ENCODE measurements at places on chromosomes 12 and 14.

- DNase-seq = peak; percentile 85
Observed at GRCh38 chr12:120583478-120584030, 2.4 kb upstream of the POP5 start.

DNA sequence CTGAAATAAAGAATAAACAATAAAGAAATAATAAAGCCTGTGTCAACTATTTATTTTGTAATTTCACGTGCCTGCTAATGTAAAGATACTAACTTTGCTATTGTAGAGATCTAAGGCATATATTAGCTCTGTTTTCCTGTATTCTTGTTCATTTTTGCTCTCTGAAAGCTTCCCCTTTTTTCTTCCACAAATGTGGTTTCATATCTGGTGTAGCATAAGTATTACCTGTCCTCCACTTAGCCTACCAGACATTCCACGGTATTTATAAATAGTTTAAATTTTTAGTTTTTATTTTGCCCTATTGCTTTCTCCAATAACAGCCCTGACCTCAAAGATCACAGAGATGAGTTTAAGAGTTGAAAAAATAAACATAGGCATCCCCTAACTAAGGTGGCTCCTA, 92.6 kb upstream of the ATP2B1 start:
- no peak for DNase-seq

- DNase-seq = no peak
Observed at GRCh38 chr12:121300083-121300819, 3.7 kb upstream of the CAMKK2 start.

DNA sequence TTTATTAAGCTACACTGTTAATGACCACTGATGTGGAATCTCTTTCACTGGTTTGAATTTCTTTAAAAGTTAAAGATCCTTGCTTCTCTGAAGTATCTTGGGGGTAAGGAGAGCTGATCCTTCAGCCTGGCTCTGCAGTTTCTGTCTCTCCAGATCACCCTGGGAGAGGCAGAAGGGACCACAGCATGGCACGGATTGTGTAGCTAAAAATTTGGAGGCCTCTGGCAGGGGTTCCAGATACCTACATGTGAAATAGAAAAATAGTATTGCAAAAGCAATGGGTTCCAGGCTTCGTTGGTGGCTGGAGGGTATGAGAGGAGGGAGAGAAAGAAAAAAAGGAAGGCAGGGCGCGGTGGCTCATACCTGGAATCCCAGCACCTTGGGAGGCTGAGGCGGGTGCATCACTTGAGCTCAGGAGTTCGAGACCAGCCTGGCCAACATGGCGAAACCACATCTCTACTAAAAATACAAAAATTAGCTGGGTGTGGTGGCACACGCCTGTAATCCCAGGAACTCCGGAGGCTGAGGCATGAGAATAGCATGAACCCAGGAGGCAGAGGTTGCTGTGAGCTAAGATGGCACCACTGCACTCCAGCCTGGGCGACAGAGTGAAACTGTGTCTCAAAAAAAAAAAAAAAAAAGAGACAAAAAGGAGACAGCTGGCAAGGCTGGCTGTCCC, 3.4 kb downstream of the CHST11 start:
- DNase-seq = peak; percentile 43

- no peak for DNase-seq
Observed at GRCh38 chr12:68602720-68603119, 8.0 kb upstream of the RAP1B start.

DNA sequence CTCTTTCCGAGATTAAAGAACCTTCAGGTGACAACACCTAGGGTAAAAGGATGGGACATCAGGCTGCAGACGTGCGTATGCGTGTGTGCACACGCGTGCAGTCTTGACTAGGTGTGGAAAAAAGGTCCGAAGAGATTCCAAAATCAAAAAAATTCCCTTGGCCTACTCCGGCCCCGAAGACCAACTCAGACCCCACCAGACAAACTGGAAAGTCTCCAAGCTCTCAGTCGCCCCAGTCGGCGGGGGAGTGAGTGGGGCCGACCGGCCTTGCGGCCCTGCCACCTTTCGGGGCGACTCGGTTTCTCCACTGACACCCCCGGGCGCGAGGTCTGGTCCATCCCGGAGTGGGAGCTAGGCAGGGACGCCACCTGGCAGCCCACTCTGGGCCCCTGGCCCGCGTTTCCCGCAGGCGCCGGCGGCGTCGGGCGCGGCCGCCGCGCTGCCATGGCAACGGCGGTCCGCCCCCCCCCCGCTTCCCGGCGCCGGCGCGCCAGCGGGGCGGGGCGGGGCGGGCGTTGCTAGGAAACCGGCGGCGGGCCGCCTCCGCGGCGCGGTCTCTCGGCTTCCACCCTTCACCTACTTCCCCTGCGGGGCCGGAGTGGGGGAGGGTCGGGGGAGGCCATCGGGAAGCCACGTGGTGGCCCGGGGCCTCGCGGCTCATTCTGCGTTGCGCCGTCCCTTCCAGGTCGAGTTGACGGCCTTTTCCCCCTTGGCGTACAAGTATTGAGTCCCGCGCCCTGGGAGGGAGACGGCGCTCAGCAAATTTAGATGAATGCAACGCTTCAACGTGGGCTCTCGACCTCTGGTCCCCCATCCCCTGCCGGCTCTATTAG, 253.1 kb downstream of the EFCAB11 start:
- peak; percentile 89 for DNase-seq

DNA sequence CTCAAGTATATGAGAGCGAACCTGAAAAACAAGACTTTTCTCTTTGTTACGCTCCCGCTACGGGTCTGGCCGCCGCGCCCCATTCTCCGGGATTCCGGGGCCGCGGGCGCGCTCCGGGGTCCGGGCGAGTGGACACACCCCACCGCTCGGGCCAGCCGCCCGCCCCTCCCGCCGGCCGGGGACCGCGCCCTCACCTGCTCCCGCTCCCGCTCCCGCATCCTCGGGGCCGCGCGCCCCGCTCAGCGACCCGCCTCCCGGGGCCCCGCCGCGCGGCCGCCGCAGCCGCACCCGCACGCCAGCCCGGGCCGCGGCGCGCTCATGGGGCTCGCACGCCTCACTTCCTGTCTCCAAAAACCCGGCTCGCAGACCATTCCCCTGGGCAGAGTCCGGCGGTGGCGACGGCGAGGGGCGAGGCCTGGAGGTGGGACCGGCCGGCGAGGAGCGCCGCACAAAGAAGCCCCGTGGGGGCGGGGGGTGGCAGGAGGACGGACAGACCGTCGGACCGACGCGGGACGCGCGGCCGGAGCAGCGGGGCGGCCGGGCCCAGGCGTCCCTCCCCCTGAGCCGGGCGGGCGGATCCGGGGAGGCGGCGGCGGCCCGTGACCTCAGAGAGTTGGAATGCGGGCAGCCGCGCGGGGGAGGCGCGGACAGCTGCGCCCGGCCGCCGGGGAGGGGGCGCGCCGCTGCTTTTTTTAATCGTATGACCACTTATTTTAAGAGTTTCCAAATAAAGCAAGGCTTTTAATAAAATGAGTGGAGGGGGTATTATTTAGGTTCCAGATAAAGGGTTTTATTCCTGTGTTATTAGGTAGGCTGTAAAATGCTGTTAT, at the start of gene PTPN21:
PTPN21 (minus strand) TSS at position 551 of the 830 bp plus-strand sequence. CDS start 4,590 bp downstream, outside the sequence.
- no peak for DNase-seq

DNA sequence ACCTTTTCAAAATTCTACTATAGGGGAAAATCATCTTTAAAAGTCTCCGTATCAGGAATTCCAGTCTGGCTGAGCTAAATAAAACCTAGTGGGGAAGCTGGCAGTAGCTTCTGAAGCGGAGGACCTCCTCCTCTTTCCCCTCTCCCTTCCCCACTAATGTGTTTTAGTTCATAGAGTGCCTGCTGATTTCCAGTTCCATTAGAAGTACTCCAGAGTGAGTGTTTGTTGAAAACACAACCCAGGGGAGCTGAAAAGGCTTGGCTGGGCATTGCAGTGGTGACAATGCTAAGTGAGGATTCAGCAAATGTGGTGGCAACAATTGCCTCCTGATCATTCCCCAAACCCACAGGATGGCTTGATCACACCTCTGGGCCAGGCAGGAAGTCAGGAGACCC, 144.2 kb upstream of the FRMD6 start:
- no peak for DNase-seq

DNA sequence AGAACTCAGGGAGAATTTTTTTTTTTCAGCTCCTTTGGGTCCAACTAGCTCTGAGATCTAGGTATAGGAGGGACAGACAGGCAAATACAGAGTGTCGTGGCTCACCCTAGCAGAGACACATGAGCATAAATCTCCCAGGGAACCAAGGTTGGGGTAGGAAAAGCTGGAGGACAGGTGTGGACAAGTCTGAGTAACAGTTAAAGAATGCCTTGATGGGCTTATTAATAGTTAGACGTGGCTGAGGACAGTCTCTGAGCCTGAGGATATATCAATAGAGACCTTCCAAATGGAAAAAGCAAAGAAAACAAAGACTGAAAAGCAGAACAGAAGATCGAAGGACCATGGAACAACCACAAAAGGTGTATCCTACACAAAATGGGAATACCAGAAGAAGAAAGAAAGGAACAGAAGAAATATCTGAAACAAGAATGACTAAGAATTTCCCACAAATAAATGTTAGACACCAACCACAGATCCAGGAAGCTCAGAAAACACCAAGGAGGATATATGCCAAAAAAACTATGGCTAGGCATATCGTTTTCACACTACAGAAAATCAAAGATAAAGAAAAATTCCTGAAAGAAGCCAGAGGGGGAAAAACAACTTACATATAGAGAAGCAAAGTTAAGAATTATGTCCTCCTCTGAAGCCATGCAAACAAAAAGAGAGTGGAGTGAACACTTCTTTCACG, 80.9 kb downstream of the PTPRB start:
- no peak for DNase-seq

DNA sequence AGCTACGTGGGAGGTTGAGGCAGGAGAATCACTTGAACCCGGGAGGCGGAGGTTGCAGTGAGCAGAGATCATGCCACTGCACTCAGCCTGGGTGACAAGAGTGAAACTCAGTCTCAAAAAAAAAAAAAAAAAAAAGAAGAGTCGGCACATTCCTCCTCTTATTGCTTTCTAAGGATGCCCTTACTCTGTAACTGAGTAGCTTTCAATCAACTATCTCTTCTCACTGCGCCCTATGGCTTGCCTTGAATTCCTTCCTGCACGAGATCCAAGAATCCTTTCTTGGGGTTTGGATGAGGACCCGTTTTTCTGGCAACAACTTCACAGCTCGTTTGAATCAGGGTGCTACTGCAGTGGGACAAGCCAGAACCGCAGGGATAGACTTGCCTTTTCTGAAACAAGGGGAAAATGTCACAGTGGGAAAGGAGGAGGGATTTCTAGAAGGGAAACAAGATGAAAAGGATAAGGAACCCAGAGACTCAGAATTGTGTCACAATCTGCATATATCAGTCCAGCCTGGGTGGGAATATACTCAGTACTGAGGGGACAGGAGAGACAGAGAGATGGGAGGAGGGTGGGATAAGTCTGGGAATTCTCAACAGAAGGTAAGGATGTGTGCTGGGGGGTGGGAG, 16.1 kb upstream of the RND1 start:
- no peak for DNase-seq

DNA sequence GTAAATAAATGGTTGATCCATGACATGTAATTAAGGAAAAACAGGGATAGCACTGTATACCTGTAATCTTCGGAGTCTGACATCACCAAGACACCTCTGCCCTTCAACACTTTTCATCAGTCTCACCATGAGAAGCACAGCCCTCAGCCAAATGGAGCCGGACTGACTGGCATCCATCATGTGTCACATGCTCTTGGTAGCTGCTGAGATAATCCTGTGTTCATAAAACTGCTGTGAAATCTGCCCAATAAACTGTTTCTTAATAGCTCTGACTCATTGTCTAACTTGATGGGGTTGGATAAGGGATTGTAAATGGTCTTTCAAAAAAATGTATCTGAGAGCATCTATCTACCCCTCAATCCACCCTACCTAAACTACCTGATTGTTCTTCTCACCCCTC, 33.6 kb downstream of the KCNH5 start:
- no peak for DNase-seq

All from activated CD4-positive, alpha-beta T cell treated with anti-CD3 and anti-CD28 coated beads, Interleukin-10, Interleukin-2, amounts not matched to agents 100 ng/mL and 50 ng/mL, durations not matched to agents 16 hours and 8 hours (primary cell).